Stimulated activated CD4-positive, alpha-beta T cell treated with anti-CD3 and anti-CD28 coated beads, Interleukin-15, amount 100 ng/mL, for 48 hours (primary cell): ENCODE measurements at places on chromosomes 6 and 20.

GRCh38 chr6:43096451-43097097 lies 20.5 kb downstream of the PTK7 start:
- DNase-seq, result no peak

- no peak for DNase-seq
Observed at GRCh38 chr6:37302086-37302686, 44.2 kb upstream of the TMEM217 start.

GRCh38 chr20:64065974-64066343 lies 3.0 kb downstream of the TCEA2 start:
- peak; percentile 61 for DNase-seq

DNA sequence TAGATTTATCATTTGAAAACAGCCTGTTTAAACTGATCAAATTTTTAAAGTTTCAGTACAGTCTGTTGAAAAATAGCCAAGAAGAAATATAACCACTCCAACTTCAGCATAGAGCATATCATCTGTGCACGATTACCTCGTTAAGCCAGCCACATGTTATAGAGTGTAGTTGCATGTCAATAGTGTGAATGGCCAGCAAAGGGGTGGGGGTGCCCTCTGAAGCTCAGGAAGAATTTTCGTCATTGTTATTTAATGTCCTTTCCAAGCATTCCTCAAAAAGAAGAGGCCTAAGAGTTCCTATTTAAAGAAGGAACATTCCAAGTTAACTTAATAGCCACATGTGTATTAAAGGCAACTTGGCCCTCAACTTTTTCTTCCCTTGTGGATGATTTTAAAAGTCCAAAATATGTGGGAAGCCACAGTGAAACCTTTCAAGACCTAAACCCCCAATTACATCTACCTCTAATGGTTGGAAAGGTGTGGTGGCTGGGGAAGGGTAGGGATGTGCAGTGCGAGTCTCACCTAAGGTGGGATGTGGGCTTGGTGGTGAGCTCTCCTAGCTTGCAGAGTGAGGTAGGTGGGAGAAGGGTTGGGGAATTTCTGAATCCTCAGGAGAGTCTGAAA lies 1.8 kb upstream of the CCN2 start:
- DNase-seq, result no peak

DNA sequence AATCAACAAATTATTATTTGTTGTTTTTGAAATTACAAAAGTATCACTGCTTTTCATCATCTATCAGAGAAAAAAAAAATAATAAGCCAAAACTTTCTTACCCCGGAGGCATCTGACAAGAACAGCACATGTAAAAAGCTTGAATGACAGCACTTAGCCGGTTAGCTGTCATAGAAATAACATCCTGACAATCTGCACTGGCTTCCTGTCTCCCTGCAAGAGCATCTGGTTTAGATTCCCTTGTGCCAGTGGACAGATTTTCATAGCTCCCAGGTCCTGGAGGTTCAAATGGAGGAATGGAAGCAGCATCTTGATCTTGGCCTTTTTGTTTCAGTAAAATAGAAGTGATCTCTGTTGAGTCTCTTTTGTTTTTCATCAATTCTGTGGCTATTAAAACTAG lies 74.8 kb downstream of the HACE1 start:
- DNase-seq, result no peak

- no peak for DNase-seq
Observed at GRCh38 chr6:42250274-42250931, 32.7 kb upstream of the MRPS10 start.

DNA sequence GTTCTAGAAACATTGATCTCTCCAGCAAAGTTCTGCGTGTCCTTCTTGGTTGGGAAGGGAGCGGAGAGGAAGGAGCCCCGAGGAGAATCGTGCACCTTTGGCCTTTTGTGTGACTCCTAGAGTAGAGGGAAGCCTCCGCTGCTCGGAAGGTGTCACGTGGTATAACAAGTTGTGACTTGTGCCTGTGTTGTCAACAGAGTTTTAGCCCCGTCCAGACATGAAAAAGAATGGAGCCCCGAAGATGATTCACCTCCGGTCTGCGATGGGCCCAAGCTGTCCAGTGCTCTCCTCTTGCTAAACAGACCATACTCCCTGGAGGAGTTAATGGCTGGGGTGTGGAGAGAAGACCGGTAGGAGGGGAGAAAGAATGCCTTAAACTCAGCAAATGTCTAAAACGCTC lies 7.0 kb downstream of the EYA2 start:
- no peak for DNase-seq

DNA sequence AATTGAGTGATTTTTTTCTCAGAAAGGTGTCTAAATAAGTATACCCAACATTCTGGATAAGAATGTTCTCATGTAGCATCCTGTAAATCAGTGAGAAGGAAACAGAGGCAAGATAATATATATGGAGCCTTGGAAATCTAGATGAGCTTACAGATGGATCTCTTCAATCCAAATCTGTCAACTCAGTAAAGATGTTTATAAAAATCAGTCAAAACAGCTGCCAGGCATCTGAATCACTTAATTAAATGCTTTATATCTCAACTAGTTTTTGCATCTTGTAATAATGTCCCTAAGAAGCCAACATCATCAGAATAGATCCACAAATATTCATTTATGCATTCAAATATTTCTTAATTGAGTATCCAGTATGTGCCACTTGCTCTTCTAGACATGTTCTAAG lies 300.2 kb downstream of the KHDC1L start:
- no peak for DNase-seq

- no peak for DNase-seq
Observed at GRCh38 chr6:54624779-54625178, 221.8 kb upstream of the FAM83B start.

GRCh38 chr20:63183422-63184146 lies 32.3 kb downstream of the YTHDF1 start:
- peak; percentile 24 for DNase-seq

DNA sequence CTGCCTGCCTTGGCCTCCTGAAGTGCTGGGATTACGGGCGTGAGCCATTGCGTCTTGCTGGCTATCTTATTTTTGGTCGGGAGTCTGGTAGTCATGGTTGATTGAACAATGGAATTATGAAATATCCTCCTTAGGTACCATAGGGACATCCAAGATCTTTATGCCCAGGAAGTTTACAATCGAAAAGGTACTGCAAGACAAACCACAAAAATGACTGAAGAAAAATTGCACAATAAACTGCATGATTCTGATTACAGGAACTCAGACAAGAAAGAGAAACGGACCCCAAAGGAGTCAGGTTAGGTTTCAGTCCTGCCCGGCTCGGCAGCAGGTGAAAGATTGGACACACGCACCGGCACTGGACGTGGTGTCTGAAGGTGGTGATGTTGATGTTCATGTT lies 5.3 kb downstream of the SLC26A8 start:
- no peak for DNase-seq

GRCh38 chr6:25035512-25036435 lies 100.0 kb upstream of the RIPOR2 start:
- DNase-seq, result no peak

DNA sequence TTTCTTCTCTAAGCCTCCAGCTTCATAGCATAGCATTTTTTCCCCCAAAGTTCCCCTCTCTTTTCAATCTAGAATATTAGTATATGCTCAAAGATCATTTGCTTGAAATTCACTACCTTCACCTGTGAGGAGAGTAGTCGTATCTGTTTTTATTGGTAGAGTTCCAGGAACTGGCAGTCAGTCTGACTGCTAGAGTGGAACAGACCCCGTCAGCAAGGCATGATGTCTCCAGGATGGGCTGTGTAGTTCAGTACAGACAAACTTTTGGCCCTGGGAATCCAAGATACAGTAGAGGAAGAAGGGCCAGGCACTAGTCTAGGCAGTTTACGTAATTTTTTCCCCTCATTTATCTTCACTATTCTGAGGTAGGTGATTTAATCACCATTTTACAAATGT lies 29.1 kb downstream of the RALY start:
- DNase-seq, result no peak

DNA sequence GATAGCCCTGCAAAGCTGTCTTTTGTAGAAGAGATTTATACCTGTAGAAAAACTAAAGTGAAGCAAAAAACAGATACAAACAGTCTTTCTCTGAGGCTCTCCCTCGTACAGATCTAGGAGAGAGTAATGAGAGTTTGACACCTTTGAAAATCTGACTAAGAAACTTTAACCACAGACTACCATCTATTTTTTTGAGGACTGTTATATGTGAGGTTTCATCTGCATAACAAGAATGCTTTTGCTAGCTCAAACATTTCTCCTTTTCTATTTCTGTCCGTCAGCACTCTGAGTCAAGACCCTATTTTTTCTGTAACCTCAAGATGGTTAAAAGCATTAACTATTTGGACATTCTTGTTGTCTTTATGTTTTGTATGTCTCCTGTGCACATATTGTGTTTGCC lies 193.0 kb downstream of the BTBD3 start:
- DNase-seq, result no peak
